ENCODE measurements at places on chromosomes 2 and 18.

GRCh38 chr2:171247741-171248662 is 87.3 kb upstream of the TLK1 start:
- no peak for DNase-seq

DNA sequence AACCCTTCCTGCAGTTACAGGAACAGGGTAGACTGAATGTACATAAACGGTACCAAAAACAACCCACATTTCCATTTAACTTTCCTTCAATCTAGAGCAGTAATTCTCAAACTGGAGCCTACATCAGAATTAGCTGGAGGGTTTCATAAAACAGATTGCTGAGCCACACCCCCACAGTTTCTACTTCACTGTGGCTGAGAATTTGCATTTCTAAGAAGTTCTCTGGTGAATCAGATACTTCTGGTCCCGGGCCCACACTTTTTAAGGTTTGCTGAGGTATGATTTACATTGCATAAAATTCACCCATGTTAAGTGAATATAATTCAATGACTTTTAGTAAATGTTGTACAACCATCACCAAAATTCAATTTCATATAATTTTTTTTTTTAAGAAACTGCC is 113.7 kb downstream of the SRBD1 start:
- DNase-seq: no peak

GRCh38 chr18:46939337-46939963 is 22.0 kb downstream of the KATNAL2 start:
- no peak for DNase-seq

DNA sequence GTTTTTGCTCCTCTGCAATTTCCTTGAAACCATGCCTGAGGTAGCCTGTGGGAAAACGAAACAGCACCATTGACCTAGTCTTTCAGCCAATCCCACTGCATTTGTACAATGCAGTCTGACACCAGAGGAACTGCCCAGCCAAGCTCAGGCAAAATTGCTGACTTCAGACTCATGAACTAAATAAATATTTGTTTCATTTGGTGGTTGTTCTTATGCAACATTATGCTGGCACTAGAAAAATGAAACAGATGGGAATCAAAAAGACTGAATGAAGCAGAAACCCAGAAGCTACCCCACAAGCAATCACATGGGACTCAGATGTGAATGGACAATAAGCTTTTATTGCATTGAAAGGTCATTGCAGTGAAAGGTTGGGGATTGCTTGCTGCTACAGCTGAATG is 1.7 kb downstream of the NAT8 start:
- no peak for DNase-seq

GRCh38 chr2:63614983-63615945 is 26.5 kb downstream of the MDH1 start:
- DNase-seq: no peak

Data from activated CD8-positive, alpha-beta memory T cell treated with anti-CD3 and anti-CD28 coated beads for 1 hour (primary cell).